ENCODE measurements at places on chromosomes 2 and 18.

- DNase-seq = no peak
- H3K4me1 ChIP-seq = peaks cover 58% of the 10 kb centered on the region
- H3K4me3 ChIP-seq = no peak overlapping the region
- no peaks in the 10 kb centered on the region for H3K36me3 ChIP-seq
Observed at GRCh38 chr2:43045866-43046265, 180.5 kb downstream of the ZFP36L2 start.

- H3K27me3 ChIP-seq = no peaks in the 10 kb centered on the region
- H3K4me1 ChIP-seq = peaks cover 5% of the 10 kb centered on the region
- H3K36me3 ChIP-seq = peaks cover 40% of the 10 kb centered on the region
- no peak overlapping the region for H3K4me3 ChIP-seq
- no peak for DNase-seq
- no peak overlapping the region for H3K27ac ChIP-seq
Observed at GRCh38 chr2:135299658-135300244, 231.3 kb downstream of the ZRANB3 start.

- no peak overlapping the region for H3K27ac ChIP-seq
- peaks cover 13% of the 10 kb centered on the region for H3K4me1 ChIP-seq
- H3K36me3 ChIP-seq = no peaks in the 10 kb centered on the region
- no peak for DNase-seq
- H3K4me3 ChIP-seq = no peak overlapping the region
- no peaks in the 10 kb centered on the region for H3K27me3 ChIP-seq
Observed at GRCh38 chr2:70927138-70927537, 8.6 kb upstream of the ATP6V1B1 start.

DNA sequence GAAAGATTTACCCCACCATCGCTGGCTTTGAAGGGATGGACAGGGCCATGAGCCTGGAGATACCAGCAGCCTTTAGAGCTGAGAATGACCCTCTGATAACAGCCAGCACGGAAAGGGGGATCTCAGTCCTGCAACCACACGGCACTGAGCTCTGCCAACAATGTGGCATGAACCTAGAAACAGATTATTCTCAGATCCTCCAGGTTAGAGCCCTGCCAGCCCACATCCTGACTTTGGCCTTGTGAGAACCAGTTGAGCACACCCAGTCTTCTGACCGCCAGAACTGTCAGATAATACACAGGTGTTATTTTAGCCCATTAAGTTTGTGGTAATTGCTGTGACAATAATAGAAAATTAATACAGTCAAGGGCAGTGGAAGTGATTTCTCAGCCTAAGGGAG, 9.4 kb upstream of the GNLY start:
- H3K4me1 ChIP-seq = no peaks in the 10 kb centered on the region
- no peak overlapping the region for H3K27ac ChIP-seq
- H3K4me3 ChIP-seq = no peak overlapping the region
- H3K36me3 ChIP-seq = no peaks in the 10 kb centered on the region

GRCh38 chr2:11187083-11187619, 31.9 kb downstream of the SLC66A3 start:
- no peaks in the 10 kb centered on the region for H3K27me3 ChIP-seq
- no peak overlapping the region for H3K27ac ChIP-seq
- no peak for DNase-seq

- no peaks in the 10 kb centered on the region for H3K27me3 ChIP-seq
- no peaks in the 10 kb centered on the region for H3K4me1 ChIP-seq
- H3K36me3 ChIP-seq = peaks cover 9% of the 10 kb centered on the region
- no peak overlapping the region for H3K4me3 ChIP-seq
- no peak overlapping the region for H3K27ac ChIP-seq
- DNase-seq = no peak
Observed at GRCh38 chr18:51006061-51006818, 23.8 kb upstream of the SMAD4 start.

- H3K27me3 ChIP-seq = no peaks in the 10 kb centered on the region
- no peaks in the 10 kb centered on the region for H3K36me3 ChIP-seq
- H3K4me3 ChIP-seq = no peak overlapping the region
- DNase-seq = no peak
Observed at GRCh38 chr2:192230889-192231453, 36.2 kb upstream of the TMEFF2 start.

GRCh38 chr2:17362956-17363355, 155.3 kb downstream of the RAD51AP2 start:
- peaks cover 15% of the 10 kb centered on the region for H3K27me3 ChIP-seq
- DNase-seq = no peak

DNA sequence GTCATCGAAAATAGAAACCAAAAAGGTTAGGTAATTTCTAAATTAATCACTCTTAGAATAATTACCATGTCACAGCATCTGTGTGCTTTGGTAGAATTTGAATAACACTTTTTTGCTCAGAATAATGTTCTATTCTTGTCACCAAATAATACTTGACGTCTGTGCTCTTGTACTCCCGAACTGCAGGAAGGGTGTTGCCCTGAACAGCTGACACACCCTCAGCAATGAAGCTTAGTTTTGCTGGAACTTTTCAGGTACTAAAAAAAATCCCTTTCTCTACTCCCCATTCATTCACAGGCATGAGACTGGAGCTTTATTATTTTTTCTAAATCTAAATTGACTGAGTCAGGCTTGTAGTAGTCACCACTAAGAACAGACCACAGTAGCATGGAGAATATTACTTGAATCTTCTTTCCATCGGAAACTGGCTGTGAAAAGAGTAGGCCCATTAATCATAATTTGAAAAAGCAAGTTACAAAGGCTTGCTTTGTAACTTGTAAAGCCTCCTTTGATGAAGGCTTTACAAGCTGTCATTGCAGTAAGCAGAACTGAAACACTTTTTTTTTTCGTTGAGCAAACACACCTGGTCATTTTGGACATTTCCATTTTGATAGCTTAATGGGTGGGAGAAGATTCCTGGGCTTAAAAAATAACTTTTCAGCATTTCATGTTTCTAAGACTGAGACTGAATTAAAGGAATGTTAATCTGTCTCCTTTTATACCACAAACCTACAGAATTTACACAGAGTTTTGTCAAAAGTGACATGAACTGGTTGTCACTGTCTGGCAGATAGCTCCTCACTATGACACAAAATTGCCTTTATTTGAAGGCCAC, 70.3 kb upstream of the PELI1 start:
- H3K27ac ChIP-seq = peak overlapping the region; percentile 57
- no peak for DNase-seq
- no peak overlapping the region for H3K4me3 ChIP-seq
- H3K36me3 ChIP-seq = no peaks in the 10 kb centered on the region
- H3K27me3 ChIP-seq = no peaks in the 10 kb centered on the region

DNA sequence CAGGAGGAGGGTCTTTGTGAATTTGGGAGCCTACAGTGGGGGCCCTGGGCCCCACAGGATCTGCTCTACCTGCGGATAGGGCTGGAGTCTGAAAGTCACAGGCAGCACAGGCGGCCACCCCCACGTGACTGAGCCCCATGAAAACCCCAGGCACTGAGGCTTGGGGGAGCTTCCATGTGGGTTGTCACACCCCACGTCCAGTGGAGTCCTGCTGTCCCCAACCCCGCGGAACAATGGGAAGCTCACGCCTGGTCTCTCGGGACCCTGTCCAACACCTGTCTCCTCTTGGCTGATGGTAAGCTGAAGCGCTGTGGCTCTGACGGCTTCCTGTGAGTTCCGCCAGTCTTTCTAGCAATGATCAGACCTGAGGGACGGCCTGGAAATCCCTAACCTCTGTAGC, 85.8 kb downstream of the PTGR3 start:
- H3K27me3 ChIP-seq = no peaks in the 10 kb centered on the region
- DNase-seq = no peak
- no peak overlapping the region for H3K27ac ChIP-seq
- H3K4me3 ChIP-seq = no peak overlapping the region
- no peaks in the 10 kb centered on the region for H3K4me1 ChIP-seq

GRCh38 chr2:169200756-169201155, 131.4 kb downstream of the DHRS9 start:
- H3K4me1 ChIP-seq = no peaks in the 10 kb centered on the region
- DNase-seq = no peak
- no peak overlapping the region for H3K27ac ChIP-seq
- H3K36me3 ChIP-seq = peaks cover 28% of the 10 kb centered on the region

DNA sequence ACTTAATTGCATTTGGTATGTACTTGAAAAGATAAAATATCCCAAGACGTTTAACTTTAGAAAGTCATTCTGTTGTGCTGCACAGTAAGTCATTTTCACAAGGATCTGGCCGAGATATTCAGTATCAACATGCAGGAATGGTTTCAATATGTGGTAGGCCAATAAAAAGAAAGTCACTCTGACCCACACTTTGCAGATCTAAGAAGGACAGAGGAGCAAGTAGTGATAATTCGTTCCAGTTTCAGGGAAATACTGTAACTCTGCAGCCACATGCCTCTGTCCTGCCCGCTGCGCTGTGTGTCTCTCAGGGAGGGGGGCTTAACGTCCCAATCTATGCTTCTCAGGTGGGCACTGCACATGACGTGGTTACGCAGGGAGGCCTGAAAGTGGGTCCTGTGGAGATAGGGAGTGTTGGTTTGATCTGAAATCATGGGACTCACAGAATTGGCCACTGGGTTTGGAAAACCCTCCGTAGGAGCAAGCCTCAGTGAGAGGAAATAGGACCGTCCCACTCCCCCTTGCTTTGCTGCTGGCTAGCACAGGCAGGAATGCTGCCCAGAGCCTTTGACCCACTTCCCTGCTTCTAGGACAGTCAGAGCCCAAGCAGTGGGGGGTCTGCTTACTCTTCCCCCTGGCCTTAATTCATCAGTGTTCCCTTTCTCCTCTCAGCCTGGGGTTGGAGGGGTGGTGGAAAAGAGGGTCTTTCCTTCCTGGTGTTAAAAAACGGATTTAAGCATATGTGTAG, 314.7 kb upstream of the SPRED2 start:
- peaks cover 2% of the 10 kb centered on the region for H3K27me3 ChIP-seq
- no peak overlapping the region for H3K4me3 ChIP-seq
- H3K36me3 ChIP-seq = no peaks in the 10 kb centered on the region
- DNase-seq = no peak
- H3K27ac ChIP-seq = no peak overlapping the region

GRCh38 chr2:173210270-173211196, 134.9 kb downstream of the MAP3K20 start:
- peak; percentile 57 for DNase-seq
- H3K4me1 ChIP-seq = peaks cover 7% of the 10 kb centered on the region
- no peak overlapping the region for H3K4me3 ChIP-seq
- peaks cover 5% of the 10 kb centered on the region for H3K36me3 ChIP-seq

- H3K36me3 ChIP-seq = no peaks in the 10 kb centered on the region
- no peak overlapping the region for H3K27ac ChIP-seq
- peaks cover 3% of the 10 kb centered on the region for H3K27me3 ChIP-seq
- peaks cover 55% of the 10 kb centered on the region for H3K4me1 ChIP-seq
- no peak for DNase-seq
Observed at GRCh38 chr2:85231468-85231805, 96.4 kb downstream of the TGOLN2 start.

DNA sequence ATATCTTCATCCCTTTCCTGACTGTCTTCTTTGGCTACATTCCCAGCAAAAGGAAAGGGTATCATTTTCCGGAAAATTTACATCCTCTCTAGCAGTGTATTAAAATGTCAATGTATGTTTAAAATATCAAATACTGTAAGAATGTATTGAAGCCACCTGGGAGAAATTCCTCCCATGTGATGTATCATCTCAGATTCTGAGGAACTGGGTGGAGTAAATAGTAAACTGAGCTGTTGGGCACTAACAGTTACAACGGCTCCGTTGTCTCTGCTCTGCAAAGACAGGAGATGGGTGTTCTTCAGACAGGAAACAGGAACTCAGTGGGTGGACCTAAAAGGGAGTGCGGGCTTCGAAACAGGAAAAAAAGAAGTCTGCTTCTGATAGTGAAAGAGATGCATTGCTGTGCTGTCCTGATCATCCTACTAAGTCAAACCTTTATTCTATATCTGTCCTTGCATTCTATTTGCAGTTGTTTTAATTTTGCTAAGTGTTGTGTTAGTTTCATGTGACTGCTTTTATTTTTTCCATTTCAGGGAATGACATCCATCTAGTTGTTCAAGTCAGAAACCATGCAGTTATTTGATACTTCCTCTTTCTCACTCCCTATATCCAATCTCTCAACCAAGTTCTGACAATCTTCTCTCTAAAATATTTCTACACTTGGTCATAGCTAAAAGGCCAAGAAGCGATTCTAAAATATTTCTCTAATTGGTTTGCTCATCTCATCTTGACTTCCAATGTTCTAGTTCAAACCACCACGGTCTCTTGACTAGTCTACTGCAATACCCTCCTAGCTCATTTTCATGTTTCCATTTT, 19.4 kb downstream of the DOK1 start:
- H3K4me1 ChIP-seq = peaks cover 20% of the 10 kb centered on the region
- DNase-seq = no peak
- H3K27me3 ChIP-seq = peaks cover 3% of the 10 kb centered on the region
- no peak overlapping the region for H3K27ac ChIP-seq
- H3K4me3 ChIP-seq = no peak overlapping the region

GRCh38 chr2:40488927-40489677, 37.2 kb upstream of the SLC8A1 start:
- H3K27ac ChIP-seq = no peak overlapping the region
- no peaks in the 10 kb centered on the region for H3K27me3 ChIP-seq
- no peak overlapping the region for H3K4me3 ChIP-seq
- DNase-seq = no peak

DNA sequence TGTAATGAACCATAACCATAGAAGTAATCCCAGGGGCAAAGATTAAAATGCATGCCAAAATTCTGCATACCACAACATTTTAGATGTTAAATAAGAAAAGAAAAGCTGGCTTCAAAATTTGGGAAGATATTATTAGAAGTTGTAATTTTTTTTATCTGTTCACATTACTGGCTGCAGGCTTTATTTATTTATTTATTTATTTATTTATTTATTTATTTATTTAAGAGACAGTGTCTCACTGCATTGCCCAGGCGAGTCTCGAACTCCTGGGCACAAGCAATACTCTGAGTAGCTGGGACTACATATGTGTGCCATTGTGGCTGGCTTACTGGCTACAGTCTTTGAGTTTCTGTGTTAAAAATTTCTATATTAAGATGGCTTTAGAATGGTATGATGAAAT, 66.5 kb upstream of the PNPT1 start:
- no peak for DNase-seq
- H3K36me3 ChIP-seq = no peaks in the 10 kb centered on the region
- H3K27ac ChIP-seq = no peak overlapping the region
- H3K4me1 ChIP-seq = no peaks in the 10 kb centered on the region
- H3K4me3 ChIP-seq = no peak overlapping the region
- peaks cover 3% of the 10 kb centered on the region for H3K27me3 ChIP-seq

DNA sequence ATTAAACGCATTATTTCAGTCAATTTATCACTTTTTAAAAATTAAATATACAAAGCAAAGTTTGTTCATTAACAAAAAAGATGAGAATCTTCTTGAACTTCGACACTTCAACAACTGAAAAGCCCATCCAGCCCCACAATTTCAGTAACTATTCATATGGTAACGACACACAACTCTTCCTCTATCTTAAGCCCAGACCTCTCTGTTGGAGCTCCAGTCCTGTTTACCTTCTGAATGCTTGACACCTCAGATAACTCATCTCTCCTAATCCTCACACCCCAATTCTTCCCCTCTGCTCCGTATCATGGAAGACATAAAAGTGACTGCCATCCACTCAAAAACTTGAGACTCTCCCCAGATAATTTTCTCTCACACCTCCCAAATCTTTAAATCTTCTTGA, 12.6 kb downstream of the USP37 start:
- H3K36me3 ChIP-seq = peaks cover 17% of the 10 kb centered on the region
- H3K27me3 ChIP-seq = no peaks in the 10 kb centered on the region
- H3K27ac ChIP-seq = no peak overlapping the region
- H3K4me3 ChIP-seq = no peak overlapping the region
- DNase-seq = no peak

- DNase-seq = no peak
- H3K27ac ChIP-seq = no peak overlapping the region
- peaks cover 35% of the 10 kb centered on the region for H3K4me1 ChIP-seq
- H3K36me3 ChIP-seq = no peaks in the 10 kb centered on the region
- peaks cover 34% of the 10 kb centered on the region for H3K27me3 ChIP-seq
Observed at GRCh38 chr18:65754121-65754520, 3.3 kb downstream of the CDH7 start.
